ENCODE measurements at places on chromosomes 5 and 9. TPM values are rescaled to one million over a fixed set of nuclear protein-coding genes. Genes with fewer than 3 reads are reported as not detected.
A peak's percentile ranks its signal among the peaks of the same experiment; 100 is the strongest.

DNA sequence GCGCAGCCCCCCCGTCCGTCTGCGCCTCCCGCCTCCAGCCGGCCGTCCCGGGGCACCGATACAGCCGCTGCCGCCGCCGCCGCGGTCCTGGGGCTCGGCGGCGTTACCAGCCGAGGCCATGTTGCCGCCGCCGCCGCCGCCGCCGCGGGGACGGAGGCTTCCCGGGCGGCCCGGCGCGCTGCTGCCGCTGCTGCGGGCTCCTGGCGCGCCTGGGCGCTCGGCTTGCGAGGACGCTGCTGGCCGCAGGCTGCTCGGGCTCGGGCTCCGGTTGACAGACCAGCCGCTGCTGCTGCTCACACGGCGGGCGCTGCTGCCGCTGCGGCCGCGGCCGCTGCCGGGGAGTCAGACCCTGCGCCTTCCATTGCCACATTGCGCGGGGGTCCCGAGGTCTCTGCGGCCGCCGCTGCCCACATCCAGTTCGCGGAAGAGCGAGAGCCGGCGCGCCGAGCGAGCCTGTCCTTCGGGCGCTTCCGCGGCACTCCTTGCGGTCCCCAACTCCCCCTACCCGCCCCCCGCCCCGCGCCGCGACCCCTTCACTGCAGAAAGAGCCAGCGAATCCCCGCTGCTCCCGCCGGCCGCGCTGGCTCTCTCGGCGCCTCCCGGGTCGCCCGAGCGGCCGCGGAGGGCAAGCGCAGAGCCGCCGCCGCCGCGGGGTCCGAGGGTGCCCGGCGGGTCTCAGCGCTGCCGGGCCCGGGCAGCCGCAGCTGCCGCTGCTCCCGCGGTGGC, 8.4 kb downstream of the PTCH1 start:
- no peaks in the 10 kb centered on the region for H3K36me3 ChIP-seq
- peak; percentile 24 for DNase-seq
- H3K4me1 ChIP-seq, result peaks cover 9% of the 10 kb centered on the region
- H3K27me3 ChIP-seq, result no peaks in the 10 kb centered on the region
- H3K27ac ChIP-seq, result no peak overlapping the region
- peak overlapping the region; percentile 81 for H3K4me3 ChIP-seq

GRCh38 chr5:116923344-116923743, 348.7 kb upstream of the SEMA6A start:
- H3K4me1 ChIP-seq, result no peaks in the 10 kb centered on the region
- no peaks in the 10 kb centered on the region for H3K36me3 ChIP-seq
- H3K27ac ChIP-seq, result no peak overlapping the region
- H3K27me3 ChIP-seq, result no peaks in the 10 kb centered on the region
- H3K4me3 ChIP-seq, result no peak overlapping the region
- DNase-seq, result no peak

DNA sequence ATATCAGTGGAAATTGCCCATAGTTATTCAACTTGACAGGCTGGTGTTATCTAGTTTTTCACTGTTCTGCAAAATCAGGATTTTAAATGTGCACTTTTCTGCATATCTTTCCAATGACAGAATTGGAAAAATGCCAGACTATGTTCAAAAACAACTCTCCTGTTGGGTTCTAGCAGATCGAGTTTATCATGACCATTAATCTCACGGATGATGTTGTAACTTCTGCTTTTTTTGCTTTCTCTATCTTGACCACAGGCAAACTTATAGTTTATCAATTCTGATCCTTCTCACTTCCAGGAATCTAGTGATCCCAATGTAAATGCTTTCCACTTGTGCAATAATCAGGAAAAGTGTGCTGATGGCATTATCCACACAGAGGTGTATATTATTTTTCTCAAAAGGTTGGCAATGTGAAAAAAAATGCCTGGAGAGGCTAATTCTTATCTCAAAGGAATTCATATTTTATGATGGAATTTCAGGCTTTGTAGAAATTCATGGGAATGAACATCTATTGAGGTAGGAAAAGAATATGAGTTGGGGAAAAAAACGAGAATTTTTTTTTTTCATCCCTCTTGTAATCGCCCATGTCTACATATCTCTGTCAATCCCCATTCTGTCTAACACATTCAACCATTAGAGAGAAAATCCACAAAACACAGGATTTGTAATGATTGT, 73.6 kb upstream of the DAB2 start:
- H3K4me3 ChIP-seq, result no peak overlapping the region
- no peaks in the 10 kb centered on the region for H3K27me3 ChIP-seq
- no peak for DNase-seq
- no peak overlapping the region for H3K27ac ChIP-seq
- H3K36me3 ChIP-seq, result no peaks in the 10 kb centered on the region

NPR3 gene
- total RNA-seq, result 11.4 TPM
